T-helper 2 cell treated with Interferon-gamma antibody and Interleukin-4, amounts not matched to agents 5 μg/mL and 100 μg/mL, for 36 hours (primary cell): ENCODE measurements at places on chromosomes 2 and 18.

- DNase-seq = no peak
These were observed 668.7 kb downstream of the SLC4A3 start for GRCh38 chr2:220296174-220296573.

DNA sequence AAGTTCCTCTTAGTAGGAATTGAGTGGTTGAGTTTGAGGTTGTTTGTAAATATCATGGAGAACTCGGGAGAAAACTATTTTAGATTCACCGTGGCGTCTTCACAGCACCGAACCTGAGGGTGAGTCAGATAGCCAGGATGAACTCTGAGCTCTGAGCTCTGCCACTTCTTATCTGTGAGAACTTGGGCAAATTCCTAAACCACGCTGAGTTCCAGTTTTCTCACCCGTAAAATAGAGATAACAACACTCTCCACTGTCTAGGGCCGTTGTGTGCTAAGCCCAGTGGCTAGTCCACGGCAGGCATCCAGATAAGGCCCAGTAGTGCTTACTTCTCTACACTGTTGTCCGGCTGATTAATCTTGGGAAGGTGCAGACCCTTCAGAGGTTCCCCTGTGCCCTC is 7.0 kb downstream of the KIF5C start:
- DNase-seq = no peak

DNA sequence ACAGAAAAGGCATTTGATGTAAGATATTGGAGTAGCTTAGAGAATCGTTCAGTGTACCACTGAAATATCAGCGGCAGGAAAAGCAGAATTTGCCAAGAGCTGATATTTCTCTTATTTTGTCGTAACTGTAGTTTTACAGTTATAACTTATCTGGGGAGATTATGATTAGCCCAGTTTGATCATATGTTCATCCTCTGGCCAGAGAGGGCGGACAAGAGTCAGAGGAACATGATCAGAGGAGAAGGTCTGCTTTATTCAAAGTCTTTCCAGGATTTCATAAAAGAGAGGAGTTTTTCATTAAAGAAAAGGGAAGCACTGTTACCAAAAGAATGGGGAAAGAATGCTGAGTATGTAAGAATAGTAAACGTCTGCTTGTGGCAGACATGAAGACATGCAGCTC is 1655.6 kb downstream of the DPP10 start:
- DNase-seq = no peak

GRCh38 chr2:228988786-228989185 is 282.3 kb downstream of the PID1 start:
- no peak for DNase-seq

GRCh38 chr18:9239720-9240119 is 94.9 kb upstream of the TWSG1 start:
- DNase-seq = no peak

DNA sequence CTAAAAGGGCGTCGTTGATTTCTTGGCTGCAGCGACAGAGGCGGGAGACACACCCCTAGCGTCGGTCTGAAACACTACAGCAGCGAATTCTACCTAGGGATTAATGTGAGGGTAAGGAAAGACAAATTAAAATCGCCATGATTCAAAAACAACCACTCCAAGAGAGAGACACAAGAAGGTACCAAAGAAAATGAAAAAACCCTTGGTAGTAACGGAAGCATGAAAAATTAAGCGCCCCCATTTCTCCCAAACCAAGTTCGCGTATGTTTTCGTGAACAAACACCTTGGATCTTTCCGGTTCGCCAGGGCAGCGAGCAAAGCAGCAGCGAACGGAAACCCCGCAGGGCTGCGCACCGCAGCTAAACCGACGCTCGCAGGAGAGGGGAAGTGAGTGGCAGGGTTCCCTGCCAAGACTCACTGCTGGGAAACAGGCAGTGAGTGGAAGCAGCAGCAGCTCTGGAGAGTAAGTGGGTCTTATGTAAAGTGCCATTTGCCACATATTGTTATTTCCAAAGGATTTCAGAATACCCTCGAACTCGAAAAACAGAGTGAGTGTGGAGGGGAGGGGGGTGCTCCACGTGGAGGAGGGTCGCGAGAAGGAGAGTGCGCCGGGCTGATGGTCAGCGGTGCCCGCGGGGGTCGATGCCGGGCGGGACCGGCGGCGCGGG is 1.0 kb downstream of the PPP3R1 start:
- peak; percentile 74 for DNase-seq
